ENCODE measurements at places on chromosomes 1 and 21.
A peak's percentile ranks its signal among the peaks of the same experiment; 100 is the strongest.

- no peak for DNase-seq
These were observed 77.0 kb upstream of the SPATA6 start for GRCh38 chr1:48548985-48549384.

GRCh38 chr1:30478799-30479563, 244.4 kb downstream of the MATN1 start:
- no peak for DNase-seq

DNA sequence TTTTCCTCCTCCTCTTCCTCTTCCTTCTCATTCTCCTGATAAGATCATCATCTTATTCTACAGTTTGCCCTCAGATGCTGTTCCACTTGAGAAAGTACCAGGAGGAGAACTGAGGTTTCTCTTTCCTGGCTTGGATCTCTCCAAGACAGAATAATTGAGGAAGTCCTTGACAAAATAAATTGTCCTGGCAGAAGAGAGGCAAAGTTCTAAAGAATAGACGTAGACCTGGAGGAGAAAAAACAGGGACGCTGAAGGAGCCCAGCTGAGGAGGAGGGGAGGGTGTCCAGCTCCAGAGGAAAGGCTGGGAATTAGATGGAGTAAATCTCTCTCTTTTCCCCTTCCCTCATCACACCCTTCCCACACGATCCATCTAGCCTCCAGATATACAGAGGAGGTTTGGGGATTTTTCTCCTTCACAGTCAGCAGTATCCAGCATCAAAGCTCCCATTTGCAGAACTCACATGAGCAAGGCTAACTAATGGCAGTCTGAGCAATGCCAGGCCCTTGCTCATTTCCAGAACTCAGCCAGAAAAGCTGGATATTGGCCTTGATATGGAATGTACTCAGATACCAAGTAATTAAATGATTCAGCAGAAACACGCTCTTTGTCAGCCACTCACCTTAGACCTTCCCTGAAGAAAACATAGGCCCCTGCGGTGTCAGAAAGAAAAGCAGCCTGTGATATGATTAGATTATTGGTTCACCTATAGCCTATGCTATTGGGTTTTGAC, 5.1 kb upstream of the GNG12 start:
- peak; percentile 45 for DNase-seq

DNA sequence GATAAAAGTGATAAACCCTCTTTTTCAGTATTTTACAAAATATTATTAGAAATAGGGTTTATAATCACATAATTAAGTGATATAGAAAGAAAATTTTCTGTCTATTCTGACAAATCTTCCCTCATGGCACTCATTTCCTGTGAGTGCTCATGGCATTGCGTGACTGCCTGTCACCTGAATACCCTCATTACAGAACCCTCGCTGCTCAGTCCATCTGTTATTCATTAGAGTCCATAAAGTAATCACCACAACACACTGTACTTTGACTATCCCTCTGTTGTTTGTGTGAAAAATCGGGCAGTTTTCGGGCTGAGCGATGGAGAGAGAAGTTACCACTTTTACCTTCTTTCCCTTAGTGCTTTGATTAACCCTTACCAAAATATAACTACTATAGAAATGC, 100.4 kb upstream of the BRINP3 start:
- peak; percentile 18 for DNase-seq

- DNase-seq, result no peak
These were observed 35.2 kb downstream of the BMP8A start for GRCh38 chr1:39526466-39527189.

- DNase-seq, result no peak
These were observed 54.3 kb upstream of the KCNJ6 start for GRCh38 chr21:37970548-37970947.

GRCh38 chr21:26593800-26594199, 20.7 kb upstream of the CYYR1 start:
- no peak for DNase-seq

DNA sequence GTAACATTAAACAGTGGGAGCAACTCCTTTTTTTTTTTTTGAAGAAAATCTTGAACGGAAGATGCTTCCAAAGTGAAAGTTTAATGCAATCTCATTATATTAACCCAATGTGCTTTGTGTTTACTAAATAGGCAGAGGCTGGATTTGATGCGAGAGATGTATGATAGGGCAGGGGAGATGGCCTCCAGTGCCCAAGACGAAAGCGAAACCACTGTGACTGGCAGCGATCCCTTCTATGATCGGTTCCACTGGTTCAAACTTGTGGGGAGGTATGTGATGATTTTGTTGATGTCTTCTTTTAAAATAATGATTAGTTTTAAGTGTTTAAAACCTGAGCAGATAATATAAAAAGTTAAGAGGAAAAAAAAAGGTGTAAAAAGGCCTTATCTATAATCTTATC, 74.2 kb upstream of the PGD start:
- DNase-seq, result no peak

- no peak for DNase-seq
These were observed 137.1 kb downstream of the ETS2 start for GRCh38 chr21:38942748-38943211.

GRCh38 chr1:232471250-232471649, 158.7 kb downstream of the SIPA1L2 start:
- DNase-seq, result no peak

DNA sequence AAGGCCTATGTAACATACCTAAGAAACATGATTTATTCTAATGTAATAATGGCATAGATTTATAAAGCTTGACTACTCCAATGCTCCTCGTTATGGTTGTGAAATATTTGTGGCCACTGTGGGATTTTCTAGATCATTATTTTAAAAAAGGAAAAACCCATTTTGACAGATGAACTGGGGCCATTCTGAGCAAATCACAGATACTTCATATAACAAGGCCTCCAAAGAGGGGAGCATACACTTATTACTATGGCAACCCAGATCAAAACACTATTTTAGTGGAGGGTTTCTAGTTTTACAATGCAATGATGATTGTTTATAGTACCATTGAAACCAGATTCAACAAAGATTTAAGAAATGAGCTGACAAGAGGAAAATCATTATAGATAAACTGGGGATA, 346.6 kb downstream of the ZNF326 start:
- DNase-seq, result no peak

GRCh38 chr1:27527223-27527889, 37.4 kb upstream of the WASF2 start:
- DNase-seq, result peak; percentile 99

DNA sequence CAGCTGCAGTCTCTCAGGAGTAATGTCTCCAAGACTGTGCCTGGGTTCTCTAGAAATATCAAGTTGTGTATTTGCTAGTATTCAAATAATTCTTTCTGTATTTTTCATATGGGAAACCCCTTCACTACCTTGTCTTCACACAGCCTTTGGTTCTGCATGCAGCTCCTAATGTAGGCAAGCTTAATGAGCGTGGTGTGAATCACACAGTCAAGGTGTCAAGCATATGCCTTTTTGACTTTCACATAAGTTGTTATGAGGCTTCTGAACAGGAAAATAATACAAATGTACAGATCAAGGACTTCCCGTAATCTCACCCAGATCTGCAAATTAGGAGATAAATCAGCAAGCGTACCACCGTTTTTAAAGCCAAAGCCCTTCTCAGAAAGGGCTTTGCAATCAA, at the start of gene FCRL3:
TSS of gene FCRL3 (minus strand) at position 38 of the 400 bp plus-strand sequence. CDS start 280 bp downstream, outside the sequence.
- DNase-seq, result no peak

DNA sequence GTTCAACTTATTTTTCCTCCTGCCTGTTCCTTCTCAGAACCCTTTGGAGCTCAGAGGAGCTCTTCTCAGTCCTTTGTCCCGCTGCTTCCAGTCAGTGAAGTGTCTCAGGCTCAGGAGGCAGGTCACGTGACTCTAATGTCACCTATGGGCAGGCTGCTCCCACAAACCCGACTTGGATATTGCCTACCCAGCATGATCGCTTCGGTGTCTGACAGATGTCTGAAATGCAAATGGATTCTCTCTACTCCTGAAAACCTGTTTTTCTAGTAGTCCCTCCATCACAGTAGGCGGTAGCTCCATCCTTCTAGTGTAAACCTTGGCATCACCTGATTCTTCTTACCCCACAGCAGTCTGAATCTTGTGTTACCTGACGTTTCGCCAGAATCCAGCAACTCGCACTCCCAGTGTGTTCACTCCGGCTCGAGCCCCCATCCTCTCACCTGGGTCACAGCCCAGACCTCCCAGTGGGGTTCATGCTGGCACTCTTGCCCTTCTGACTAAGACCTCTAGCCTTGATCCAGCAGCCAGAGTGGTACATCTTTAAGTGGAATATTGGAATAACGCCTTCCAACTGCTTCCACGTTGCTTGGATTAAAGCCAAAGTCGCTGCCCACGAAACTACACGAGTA, 5.4 kb downstream of the PADI6 start:
- DNase-seq, result peak; percentile 46

GRCh38 chr21:23982546-23982945, 1624.7 kb downstream of the MRPL39 start:
- no peak for DNase-seq

- peak; percentile 75 for DNase-seq
These were observed 20.7 kb upstream of the ABCB10 start for GRCh38 chr1:229579059-229579673.
